ENCODE measurements at places on chromosomes 5 and 9. TPM values are rescaled to one million over a fixed set of nuclear protein-coding genes. Genes with fewer than 3 reads are reported as not detected.

GRCh38 chr5:32589942-32590869 lies 4.8 kb downstream of the SUB1 start:
- DNase-seq = peak; percentile 56

CTSV gene
- polyA plus RNA-seq = 32.0 TPM

DNA sequence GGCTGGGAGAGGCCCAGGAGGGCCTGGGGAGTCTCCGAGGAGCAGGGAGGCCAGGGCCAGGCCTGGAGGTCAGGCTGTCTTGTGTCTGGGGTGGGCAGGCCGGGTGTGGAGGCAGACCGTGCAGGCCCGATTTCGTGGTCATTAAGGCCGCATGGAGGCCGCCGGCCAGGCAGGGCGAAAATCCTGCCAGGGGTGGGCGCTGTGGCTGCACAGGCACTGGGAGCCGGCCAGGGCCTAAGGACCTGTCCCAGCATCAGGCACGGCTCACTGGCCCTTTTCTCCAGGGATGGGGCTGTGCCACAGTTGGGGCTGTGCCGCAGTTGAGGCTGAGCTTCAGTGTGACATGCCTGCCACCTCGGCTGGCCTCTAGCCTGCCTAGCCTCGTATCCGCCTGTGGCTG lies 35.9 kb downstream of the ASS1 start:
- no peak for DNase-seq

GRCh38 chr5:145689235-145689634 lies 145.9 kb downstream of the PRELID2 start:
- no peak for DNase-seq

SPATA31A3 gene
- polyA plus RNA-seq = not detected

DNA sequence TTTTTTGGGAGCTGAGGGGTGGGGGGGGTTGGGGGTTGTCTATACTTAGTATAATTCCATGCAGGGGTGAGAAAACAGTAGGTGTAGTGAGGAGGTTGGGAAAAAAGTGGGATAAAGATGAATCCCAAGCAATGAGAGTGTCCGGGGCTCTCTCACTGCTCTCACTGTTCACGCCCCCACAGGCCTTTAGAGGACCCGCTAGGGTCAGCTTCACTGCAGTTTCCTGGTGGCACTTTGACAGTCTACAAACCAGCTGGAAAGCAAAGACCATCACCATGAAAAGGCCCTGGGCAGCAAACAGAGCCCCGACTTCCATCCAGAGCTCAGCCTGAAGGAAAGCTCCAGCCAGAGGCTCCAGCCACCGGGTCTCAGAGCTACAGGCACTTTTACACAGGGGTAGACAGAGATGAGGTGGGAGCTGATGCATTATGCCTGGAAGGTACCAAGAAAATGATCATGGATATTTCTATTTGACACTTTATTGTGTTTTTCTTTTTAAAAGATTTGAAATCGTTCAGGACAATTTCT lies 355.1 kb downstream of the ADAMTS6 start:
- DNase-seq = no peak
